ENCODE measurements at places on chromosomes 3 and 15. TPM values are rescaled to one million over a fixed set of nuclear protein-coding genes. Genes with fewer than 3 reads are reported as not detected.

SHQ1 gene
- total RNA-seq, result 23.2 TPM

ZNF662 gene
- total RNA-seq, result 6.4 TPM

DNA sequence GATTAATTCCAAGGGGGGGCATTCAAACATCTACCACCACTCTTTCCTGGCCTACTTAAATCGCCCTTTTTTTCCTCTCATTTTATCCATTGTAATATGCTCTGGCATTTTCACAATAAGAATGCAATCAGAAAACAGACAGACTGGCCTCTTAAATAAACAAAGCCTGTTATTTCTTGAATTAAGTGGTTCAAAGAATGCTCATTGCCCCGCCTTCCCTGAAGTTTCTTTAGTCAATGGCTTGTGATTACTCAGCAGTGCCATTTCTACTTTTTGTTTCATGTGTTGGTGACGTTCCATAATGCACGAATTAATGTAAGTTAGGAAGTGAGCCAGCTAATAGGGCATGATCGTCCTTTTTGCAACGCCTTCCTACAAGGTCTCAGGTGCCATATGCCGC lies 68.0 kb downstream of the FBN1 start:
- DNase-seq, result no peak

GRCh38 chr3:195356151-195357086 lies 85.5 kb upstream of the XXYLT1 start:
- peak; percentile 54 for DNase-seq

- DNase-seq, result no peak
These were observed 32.4 kb downstream of the DGKG start for GRCh38 chr3:186329589-186329988.

GRCh38 chr3:73559749-73560148 lies 65.0 kb downstream of the PDZRN3 start:
- DNase-seq, result no peak
